Cerebellar nuclear complex (tissue), 1 donor: ENCODE measurements at places on chromosomes 4 and X.

DNA sequence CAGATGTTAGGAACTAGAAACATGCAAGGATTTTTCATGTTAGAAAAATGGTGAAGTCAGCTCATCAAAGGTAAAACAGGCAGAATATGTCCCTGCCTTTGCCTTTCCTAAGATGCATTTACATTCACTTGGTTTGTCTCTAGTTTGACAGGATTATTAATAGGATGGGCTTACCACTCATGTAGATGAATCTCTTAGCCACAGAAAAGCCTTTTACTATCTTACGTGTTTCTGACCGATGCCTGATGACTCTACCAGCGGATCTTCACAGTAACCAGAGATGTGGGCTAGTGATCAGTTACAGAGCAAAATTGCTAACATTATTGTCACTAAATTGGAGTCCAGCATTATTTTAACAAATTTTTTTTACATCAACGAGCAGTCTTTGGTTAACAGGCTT lies 187.6 kb downstream of the MAML3 start:
- DNase-seq, result no peak

DNA sequence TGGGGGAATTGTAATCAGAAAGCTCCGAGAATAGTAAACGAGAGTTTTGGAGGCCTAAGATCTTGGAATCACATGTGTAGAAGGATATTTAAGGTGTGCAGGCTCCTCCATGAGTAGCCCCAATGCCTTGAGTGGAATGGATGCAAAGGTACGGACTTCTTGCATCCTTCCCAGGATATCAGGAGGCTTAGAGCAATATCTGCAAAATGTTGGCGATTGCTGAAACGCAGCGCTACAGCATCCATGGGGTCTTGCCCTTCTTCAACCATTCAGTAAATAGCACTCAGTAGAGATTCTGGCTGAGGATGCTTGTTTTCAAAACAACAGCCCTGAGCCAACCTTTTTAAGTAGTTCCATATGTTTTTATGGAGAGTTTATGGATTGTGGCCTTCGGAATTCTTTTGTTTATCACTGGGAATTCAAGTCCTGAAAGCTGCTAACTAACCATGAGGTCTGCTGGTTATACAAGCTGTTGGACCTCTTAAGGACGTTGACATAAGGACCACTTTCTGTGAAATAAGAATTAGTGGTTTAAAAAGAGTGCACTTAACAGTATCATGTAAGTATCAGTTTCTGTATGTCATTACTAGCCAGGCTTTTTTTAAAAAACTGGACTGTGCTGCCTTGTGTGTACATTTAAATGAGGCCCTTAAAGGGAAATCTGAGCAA lies 228.8 kb upstream of the PGRMC2 start:
- DNase-seq, result no peak

DNA sequence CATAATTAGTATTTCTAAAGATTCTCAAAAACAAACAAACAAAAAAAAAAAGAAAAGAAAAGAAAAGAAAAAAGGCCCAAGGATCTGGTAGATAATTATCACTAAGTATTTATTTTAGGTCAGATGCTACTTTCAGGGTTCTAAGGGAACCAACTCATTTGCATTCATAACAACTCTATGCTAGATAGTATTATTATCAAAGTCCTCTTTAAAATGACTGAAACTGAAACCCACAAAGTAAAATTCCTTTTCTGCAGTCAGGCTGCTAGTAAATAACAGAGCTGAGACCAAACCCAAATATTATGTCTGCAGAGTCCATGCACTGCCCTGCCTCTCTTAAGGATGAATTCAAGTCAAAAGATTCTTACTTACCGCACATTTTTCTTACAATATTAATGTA lies 38.3 kb upstream of the MAPK10 start:
- no peak for DNase-seq

DNA sequence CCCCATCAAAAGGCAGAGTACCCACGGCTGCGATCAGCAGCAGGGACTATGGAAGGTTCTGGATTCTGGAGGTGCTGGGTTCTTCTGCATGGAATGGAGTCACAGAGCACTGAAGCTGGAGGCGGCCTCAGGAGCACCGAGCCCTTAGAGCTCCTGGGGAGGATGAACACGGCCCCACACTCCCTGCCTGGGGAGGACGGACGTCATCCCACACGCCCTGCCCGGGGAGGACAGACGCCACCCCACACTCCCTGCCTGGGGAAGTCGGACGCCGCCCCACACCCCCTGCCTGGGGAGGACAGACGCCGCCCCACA lies 9.9 kb downstream of the LRPAP1 start:
- DNase-seq, result no peak

- DNase-seq, result no peak
Observed at GRCh38 chrX:119760026-119760877, 1.9 kb downstream of the SOWAHD start.

DNA sequence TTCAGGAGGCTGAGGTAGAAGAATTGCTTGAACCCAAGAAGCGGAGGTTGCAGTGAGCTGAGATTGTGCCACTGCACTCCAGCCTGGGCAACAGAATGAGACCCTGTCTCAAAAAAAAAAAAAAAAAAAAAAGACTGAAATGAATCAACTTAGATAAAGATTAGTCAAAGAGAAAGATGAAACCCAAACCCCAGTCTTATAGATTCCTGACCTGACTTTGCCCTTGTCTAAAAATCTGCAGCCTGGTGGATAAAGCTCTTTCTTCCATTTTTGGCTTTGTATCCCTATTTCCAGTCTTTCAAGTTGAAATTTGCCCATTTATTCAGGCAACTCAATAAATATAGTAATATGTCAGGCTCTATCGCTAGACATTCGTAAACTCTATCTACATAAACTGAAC lies 39.3 kb upstream of the SPINK2 start:
- no peak for DNase-seq

DNA sequence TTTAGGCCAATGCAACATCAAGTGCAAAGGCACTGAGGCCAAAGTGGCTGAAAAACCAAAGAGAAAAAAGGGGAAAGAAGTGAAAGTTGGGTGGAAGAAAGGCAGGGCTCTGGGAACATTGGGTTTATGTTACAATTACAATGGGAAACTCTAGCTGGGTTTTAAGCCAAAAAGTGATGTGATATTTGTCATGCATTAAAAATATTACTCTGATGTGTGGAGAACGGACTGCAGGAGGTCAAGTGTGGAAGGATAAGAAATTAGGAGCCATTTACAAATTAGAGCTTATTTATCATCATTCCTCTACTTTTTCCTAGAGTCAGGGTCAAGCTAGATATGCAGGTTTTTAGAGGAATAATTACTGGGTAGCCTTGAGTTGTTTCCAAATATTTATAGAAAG lies 516.8 kb downstream of the INPP4B start:
- DNase-seq, result no peak

- no peak for DNase-seq
Observed at GRCh38 chr4:176034499-176034898, 31.1 kb upstream of the WDR17 start.

DNA sequence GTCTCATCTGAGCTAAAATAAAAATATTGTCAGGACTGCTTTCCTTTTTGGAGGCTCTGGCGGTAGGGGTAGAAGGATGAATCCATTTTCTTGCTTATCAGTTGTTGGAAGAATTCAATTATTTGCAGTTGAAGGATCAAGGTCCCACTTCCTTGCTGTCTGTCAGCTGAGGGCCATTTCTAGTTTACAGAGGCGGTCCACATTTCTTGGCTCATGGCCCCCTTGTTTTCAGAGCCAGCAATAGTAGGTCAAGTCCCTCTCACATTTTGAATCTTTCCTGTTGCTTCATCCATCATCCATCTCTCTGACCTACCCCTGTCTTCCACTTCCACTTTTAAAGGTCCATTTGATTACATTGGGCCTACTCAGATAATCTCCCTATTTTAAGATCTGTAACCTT lies 1099.3 kb upstream of the DIAPH2 start:
- DNase-seq, result no peak

DNA sequence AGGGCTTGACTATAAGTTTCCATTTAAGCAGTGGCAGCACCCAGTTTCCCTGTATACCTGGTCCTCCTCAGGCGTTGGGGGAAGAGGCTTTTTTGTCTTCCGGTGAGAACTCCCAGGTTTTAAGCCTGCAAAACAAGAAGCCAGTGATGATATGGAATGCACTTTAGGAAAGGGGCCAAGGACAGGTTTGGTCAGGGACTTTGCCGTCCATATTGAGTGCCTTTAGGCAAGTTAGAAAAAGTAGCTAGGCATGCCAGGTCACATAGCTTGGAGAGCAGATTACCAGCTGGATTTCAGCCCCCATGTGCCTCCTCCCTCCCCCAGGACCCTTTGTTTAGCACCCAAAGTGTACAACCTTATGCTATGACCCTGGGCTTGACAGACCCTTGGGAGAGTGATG lies 13.6 kb upstream of the TIMM8A start:
- DNase-seq, result no peak

DNA sequence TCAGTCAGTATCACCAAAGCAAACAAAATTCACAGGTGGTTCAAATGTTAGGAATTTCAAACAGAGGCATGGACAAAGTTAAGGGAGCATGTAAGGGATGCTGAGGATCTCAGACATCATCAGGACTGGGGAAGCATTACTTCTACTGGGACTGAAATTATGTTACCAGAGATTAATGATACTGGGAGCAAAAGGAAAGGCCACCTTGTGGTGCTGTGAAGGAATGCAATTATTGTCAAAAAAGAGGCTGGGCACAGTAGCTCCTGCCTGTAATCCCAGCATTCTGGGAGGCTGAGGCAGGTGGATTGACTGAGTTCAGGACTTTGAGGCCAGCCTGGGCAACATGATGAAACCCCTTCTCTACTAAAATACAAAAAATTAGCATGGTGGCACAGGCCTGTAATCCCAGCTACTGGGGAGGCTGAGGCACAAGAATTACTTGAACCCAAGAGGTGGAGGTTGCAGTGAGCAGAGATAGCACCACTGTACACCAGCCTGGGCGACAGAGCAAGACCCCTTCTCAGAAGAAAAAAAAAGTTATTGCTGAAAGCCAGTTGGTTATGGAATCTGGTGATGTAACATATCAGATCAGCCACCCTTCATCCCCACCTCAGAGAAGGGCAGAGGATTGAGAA lies 954.3 kb downstream of the PCDH7 start:
- no peak for DNase-seq

GRCh38 chr4:67884701-67885100 lies 899 bp upstream of the TMPRSS11D start:
- no peak for DNase-seq

DNA sequence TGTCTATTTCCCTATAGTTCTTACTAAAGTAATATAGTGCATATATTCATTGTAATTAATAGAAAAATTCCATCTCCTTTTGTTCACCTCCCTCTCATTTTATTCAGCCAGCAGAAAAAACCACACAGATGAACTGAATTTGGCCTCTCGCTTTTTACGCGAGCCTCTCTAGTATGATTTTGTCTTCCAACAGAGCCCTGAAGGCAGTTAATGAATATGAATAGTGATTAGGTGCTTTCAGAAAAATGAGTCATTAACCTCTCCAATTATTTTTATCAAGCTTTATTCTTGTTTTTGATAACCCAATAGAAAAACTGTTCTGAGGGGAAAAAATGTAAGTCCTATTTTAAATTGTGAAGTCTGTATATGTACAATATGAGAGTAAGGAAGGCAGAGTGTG lies 74.1 kb downstream of the ZAR1 start:
- no peak for DNase-seq

GRCh38 chr4:21979196-21979595 lies 30.6 kb upstream of the KCNIP4 start:
- no peak for DNase-seq

DNA sequence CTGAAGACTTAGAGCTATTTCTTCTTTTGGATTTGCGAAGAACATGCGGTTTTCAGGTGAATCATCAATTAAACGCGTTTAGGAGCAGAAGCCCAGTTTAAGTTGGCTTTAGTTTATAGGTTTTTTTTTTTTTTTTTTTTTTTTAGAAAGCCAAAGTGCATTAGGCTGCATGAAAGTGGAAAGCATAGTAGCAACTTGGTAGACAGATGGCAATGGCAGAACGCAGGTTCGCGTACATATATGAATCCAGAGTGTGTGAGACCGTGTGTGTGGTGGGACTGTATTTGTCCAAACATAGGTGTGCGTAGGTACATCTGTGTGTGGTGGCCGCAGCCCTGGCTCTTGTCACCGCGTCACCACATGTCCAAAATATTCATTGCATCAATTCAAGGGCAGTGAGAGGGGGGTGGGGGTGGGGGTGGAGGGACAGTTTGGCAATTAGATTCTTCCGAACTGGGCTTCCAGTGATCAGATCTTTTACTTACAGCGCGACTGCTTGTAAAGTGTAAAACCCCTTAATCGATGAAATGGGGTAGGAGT lies 901 bp downstream of the JADE1 start:
- no peak for DNase-seq

DNA sequence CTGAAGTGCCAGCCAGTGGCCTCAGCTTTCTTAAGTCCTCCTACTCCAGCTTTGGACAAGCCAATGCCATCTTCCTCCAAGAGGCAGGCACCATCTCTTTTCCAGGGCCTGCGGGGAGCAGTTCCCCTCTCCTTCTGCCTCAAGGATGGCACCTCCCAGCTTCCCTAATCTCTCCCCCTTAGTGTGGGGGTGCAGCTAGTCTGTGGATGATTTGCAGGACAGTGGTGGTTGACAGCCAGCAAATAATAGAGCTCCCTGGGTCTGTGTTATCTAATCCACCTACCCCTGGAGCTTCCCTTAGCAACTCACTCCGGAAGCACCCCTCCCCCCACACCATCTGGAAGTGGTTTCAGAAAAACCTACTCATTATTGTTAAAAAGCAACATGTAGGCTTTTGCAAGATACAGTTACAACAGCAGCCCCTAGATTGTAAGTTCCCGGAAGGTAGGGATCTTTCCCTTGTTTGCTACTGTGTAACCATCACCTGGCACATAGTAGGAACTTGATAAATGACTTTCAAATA lies 247.1 kb downstream of the BCOR start:
- no peak for DNase-seq

DNA sequence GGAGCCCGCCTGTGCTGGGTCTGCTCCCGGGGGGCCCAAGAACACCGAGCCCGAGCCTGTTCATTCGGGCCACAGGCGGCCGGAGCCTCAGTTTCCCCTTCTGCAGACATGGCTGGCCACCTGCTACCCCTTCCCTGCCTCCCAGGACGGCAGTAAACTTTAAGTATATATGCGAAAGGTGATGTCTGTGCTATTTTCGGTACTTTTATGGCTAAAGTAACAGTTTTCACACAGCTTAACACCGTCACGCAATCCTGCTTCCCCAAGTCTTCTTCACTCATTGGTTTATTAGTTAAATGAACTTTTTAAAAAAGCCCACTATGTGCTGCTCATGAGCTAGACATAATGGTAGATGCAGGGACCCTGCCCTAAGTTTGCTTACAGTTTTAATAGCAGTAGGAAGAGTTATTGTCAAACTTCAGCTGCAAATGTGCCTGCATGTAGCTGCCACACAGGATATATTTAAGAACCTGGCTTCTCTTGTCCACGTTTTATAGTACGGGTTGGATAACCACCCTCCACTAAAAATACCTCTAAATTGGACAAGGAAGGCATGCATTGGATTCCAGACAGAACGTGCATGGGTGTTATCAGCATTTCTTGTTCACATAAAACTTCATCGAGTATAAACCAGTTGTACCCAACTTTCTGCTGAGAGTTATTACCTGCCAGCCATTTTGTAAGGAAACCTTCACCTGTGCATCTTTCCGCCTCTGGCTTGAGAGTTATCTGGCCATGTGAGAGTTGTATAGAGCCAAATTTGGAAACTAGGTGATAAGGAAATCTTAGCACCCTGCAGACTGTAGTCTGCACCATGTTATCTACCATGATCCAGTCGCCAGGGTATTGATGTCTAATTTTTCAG lies 741 bp downstream of the ANAPC4 start:
- DNase-seq, result no peak

GRCh38 chrX:119218198-119218597 lies 17.9 kb upstream of the PGRMC1 start:
- no peak for DNase-seq

GRCh38 chr4:87732033-87732765 lies 67.2 kb upstream of the IBSP start:
- DNase-seq, result no peak
